B cell (primary cell): ENCODE measurements at places on chromosomes 5 and 9. TPM values are rescaled to one million over a fixed set of nuclear protein-coding genes. Genes with fewer than 3 reads are reported as not detected.

LCN12 gene
- 1.5 and 2.4 TPM in 2 replicates for polyA plus RNA-seq

PELO gene
- 1.3 and 2.2 TPM in 2 replicates for polyA plus RNA-seq

ZDHHC11 gene
- 0.69 and 1.2 TPM in 2 replicates for polyA plus RNA-seq

IL4 gene
- not detected in 2 replicates for polyA plus RNA-seq

RASGEF1C gene
- polyA plus RNA-seq = not detected in 2 replicates

OR1Q1 gene
- polyA plus RNA-seq = 0.46 TPM in 1 of 2 replicates, not detected in the other

CYLC2 gene
- not detected in 2 replicates for polyA plus RNA-seq

DDX4 gene
- 0.07 TPM in 1 of 2 replicates, not detected in the other for polyA plus RNA-seq

SELENOP gene
- polyA plus RNA-seq = not detected in 2 replicates

RNF208 gene
- 0.97 and 1.1 TPM in 2 replicates for polyA plus RNA-seq

SPEF2 gene
- polyA plus RNA-seq = 0.31 and 1.4 TPM in 2 replicates

SLC4A9 gene
- 0.10 and 0.33 TPM in 2 replicates for polyA plus RNA-seq

SLC45A2 gene
- not detected in 2 replicates for polyA plus RNA-seq

PDE8B gene
- not detected in 2 replicates for polyA plus RNA-seq

SLC6A18 gene
- not detected in 2 replicates for polyA plus RNA-seq

C1QTNF2 gene
- polyA plus RNA-seq = not detected in 2 replicates
